C1 segment of cervical spinal cord (tissue), 14 donors: ENCODE measurements at places on chromosomes 1 and 21.

- DNase-seq: no peak
Measured at GRCh38 chr1:118986555-118987467, 1.3 kb downstream of the TBX15 start.

DNA sequence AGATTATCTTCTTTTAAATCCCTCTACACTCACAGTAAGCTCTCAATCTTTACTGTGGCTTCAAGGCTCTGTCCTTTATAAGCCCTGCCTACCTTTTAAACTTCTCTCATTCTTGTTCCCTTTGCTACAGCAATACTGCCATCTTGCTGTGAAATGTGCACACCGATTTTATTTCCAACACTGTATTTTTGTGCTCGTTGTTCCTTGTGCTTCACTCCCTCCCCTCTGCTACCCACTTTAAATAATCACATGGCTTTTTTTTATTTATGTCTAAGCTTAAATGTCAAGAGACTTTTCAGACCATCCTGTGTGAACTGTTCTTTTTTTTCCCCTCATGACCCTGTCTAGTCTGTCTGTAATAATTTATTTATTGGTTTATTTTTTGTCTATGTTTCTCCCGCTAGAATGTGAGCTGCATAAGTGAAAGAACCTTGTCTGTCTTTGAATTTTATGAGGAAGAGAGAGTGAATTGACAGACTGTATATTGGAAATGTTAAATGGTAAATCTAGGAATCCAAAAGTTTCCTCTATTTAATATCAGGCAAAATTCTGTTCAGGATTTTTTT, 45.7 kb downstream of the ABCD3 start:
- no peak for DNase-seq

GRCh38 chr1:229685149-229685548, 59.1 kb downstream of the URB2 start:
- DNase-seq: no peak

DNA sequence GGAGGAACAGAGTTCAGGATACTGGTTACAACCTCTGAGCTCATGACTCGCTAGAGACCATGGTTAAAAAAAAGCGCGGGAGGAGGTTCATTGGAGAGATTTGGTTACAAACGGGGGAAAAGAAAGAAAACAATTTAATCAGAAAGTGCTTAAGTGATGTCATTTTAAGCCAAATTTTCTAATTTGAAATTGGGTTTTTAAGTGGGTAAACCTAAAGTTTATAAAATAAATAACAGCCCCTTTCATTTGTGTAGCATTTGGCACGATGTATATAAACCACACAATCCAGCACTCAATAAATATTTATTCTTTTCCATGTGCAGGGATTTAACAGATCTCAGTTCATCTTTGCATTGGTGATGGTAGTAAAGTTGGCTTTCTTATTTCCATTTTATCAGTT, 7.0 kb upstream of the DPT start:
- no peak for DNase-seq
